ENCODE measurements at places on chromosomes 5 and 9.

DNA sequence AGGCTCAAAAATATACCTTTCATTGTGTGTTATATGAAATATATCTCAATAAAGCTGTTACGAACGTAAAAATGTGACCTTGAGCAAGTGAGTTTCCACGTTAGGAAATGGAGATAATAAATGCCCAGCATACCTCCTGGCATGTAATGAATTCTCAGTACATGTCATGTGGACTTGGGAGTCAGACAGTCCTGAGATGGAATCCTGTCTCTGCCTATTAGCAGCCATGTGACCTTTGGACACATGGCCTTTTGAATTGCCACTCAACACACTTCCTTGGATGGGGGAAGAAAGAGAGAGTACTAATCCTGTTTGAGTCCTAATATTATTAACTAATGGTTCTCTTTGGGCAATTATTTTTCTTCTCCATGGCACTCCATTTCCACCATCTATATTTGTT, 25.7 kb downstream of the TRIM32 start:
- no peak for DNase-seq

DNA sequence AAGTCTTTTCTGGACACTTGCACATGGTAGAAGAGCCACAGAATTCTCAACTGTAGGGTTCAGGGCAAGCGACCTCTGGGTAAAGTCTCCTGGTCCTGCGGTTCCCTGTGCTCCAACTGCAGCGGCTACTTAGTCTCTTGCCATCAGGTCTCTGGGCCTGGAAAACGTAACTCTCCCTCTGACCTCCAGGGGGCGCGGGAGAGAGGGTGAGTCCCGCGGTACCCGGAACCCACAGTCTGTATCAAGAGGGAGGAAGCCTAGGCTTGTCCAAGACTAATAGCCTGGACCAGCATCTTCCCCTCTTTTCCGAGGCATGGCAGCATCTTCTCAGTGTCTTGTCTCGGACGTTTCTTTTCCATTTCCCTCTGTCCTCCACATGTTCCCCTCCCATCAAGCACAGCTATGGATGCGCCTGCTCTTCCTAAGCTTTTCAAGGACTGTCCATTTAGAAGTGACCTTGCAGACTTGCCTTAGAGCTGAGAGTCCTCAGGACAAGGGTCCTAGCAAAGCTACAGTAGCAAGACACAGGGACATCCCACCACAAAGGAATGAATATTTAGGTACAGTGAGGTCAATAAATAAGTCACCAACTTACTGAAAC, 59.3 kb downstream of the FSTL4 start:
- peak; percentile 69 for DNase-seq

DNA sequence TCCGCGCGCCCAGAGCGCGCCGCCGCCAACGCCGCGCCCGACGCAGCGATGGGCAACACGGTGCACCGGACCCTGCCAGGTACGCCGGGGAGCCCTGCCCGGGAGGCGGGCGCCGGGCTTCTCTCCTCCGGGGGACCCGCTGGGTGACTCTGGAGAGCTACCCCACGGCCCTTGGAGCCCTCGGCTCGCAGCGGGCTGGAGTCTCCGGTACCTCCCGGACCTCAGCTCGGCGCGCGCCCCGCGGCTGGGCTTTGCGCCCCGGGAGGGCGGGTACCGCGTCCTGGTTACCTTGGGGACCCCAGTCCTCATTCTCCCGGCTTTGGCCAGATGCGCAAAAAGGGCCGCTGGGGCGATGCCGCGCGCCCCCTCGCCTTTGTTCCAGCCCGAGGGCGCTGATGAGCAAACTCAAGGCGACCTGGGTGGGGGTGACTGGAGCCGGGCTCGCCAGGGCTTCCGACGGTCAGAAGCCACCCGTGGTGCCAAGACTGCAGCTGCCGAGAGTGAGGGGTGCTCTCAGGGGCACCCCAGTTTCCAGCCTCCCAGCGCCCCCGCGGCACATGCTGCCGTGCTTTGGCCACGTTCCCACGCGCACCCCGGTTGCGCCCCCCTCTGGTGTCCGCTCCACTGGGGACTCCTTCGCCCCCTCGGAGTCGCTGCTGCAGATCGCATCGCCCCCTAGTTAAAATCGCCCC, 442 bp downstream of the NEURL1B start:
- no peak for DNase-seq

GRCh38 chr5:62701036-62701435, 122.4 kb downstream of the LRRC70 start:
- no peak for DNase-seq

DNA sequence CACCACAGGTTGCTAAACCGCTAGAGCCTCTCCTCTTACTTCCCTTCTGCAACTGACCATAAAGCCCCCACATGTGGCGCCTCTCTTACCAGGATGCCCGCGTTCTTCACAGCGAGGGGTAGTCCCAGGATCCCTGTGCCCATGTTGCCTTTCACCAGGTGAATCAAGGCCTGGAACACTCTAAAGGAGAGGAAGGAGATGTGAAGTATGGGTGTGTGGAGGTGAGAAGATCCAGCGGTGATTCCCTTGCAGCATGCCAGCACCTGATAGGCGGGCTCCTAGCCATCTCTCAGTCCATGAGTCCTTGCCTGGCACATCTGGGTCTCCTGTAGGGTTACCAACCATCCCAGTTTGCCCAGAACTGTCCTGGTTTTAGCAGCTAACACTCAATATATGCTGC, 3.3 kb downstream of the SLC36A2 start:
- DNase-seq: no peak

DNA sequence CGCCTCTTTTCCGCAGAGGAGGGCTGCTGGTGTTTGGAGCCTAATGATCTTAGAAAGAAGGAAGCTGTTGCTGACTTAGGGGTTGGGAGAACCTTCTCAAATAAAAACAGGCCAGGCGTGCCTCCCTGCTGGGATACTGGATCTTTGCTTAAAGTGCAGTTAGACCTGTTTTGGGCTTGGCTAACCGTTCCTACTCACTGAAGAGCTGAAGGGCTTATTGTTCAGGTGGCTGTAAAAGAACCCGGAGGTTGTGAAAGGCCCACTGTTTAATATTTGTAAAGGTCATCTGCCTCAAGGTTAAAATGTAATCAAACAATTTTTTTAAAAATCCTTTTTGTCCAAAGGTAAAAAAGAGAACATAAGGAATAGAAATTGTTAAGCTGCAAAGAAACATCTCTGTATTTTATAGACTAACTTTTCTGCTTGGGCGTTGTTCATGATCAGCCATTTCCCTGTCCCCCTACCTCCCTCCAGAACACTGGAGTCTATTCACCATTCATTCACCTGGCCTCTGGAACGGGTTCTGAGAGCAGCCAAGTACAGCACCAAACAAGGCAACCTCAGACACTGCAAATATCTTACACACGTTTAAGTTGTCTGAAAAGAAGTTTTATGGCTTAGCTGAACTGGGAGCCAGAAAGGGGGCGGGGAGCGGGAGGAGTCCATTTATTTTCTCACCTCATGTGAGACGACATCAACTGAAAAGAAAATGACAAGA, 18.6 kb upstream of the MTMR12 start:
- no peak for DNase-seq

- DNase-seq: peak; percentile 44
Observed at GRCh38 chr9:112032743-112033142, 136.1 kb downstream of the UGCG start.
